CD4-positive, alpha-beta memory T cell (primary cell): ENCODE measurements at places on chromosomes 2 and 18.

GRCh38 chr18:65936678-65937077 lies 185.9 kb downstream of the CDH7 start:
- no peak for DNase-seq

- DNase-seq, result no peak
These were observed 749.2 kb upstream of the CRIM1 start for GRCh38 chr2:35606394-35606793.

DNA sequence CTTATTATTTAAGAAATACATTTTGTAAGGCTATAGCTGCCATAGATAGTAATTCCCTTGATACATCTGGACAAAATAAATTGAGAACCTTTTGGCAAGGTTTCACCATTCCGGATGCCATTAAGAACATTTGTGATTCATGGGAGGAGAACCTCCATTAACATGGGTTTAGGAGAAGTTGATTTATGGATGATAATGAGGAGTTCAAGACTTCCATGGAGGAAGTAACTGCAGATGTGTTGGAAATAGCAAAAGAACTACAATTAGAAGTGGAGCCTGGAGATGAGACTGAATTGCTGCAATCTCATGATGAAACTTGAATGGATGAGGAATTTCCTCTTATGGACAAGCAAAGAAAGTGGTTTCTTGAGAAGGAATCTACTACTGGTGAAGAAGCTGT lies 17.3 kb downstream of the PHLPP1 start:
- DNase-seq, result no peak

- DNase-seq, result no peak
These were observed 6.1 kb downstream of the FIGN start for GRCh38 chr2:163729636-163730273.

DNA sequence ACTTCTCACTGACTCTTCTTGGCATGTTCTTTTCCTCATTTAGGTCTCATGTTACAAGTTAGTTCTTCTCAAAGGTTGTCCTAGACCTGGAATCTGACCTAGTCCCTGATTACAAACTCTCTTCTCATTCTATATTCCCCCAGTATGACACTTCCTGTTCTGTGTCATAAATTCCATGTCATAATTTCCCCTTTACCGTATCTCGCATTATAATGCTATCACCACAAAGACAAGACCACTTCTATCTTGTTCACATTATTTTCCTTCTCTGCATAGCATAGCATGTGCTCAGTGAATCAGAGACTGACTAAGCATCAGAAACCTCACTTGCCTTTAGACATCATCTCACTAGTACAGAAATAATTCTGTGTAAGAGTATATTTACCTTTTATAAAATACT lies 63.6 kb upstream of the CAVIN2 start:
- no peak for DNase-seq

- DNase-seq, result no peak
These were observed 30.9 kb upstream of the EGR4 start for GRCh38 chr2:73324126-73324725.

DNA sequence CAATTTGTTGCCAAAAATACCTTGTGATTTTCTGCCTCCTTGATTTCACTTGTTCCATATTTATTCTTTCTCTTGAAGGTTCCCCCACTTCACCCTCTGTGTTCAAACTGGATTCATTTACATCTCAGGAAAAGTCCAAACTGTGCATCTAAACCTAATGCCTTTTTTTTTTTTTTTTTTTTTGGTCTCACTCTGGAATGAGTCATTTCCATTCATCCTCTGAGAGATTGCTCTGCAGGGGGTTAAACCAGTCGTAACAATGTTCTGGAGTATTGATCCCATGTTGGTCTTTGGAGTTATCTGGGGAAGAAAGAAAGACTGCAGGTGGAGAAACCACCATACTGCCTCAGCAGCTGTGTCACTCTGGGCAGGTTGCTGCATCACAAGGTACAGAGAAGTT lies 119.7 kb downstream of the TACR1 start:
- no peak for DNase-seq

DNA sequence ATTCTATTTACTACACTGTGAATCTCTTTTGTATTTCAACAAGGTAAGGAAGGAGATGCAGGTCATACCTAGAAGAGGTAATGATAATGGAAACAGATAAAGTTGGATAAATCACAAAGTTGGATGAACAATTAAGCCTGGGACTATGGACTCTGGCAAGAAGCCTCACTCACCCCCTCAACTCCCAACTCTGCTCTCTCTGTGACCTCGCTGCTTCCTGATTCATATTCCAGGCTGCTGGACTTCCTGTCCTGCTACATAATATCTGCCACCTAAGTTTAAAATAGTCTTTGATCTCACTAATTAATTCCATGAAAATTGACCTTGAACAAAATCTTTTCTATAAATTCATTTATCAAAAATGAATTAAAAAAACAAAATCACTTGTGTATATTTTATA lies 215.3 kb downstream of the CALCRL start:
- no peak for DNase-seq

DNA sequence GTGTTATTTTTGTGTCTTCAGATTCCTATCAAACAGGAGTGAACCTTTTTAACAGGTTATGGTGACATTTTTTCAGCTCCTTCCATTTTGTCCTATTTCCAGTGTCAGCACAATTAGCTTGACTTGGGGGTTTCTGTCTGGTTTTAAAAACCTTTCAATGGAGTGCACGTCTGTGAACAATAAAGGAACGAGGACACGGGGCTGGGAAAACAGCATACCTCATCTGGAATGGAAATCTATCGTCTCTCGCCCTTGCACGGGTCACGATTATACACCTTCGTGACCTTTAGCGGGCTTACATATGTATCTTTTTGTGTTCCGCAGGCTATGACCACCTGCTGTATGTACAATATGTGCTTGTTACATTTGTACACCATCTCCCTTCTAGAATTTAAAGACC lies 2.3 kb upstream of the ZNF532 start:
- no peak for DNase-seq

DNA sequence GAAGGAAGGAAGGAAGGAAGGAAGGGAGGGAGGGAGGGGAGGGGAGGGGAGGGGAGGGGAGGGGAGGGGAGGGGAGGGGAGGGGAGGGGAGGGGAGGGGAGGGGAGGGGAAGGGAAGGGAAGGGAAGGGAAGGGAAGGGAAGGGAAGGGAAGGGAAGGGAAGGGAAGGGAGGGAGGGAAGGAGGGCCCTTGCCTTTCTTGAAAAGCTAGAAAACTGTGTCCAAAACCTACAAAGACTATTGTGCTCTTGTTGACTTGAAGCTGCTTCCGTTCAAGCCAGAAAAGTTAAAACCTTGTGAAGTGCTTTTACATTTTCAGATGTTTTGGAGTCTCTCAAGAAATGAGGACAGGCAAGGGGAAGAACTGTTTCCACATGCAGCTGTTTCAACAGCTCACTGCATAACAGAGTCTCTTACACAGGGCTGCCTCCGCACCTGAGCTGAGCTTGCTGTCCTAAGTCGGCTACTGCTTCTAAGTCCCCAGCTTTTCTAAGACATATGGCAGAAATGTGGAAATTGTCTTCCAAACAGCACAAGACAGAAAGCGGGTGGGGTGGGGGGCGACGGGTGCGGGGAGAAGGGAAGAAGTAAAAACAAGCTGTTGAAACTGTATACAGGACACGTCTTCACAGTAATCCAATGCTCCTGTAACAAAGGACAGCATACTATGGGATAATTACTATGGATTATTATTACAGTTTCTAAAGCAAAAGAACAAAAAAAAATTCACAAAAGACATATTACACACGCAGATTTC lies 46.1 kb downstream of the BCL11A start:
- no peak for DNase-seq

- DNase-seq, result no peak
These were observed 129.0 kb upstream of the FOSL2 start for GRCh38 chr2:28263690-28264089.

- no peak for DNase-seq
These were observed 30.9 kb downstream of the USP14 start for GRCh38 chr18:189254-189653.

DNA sequence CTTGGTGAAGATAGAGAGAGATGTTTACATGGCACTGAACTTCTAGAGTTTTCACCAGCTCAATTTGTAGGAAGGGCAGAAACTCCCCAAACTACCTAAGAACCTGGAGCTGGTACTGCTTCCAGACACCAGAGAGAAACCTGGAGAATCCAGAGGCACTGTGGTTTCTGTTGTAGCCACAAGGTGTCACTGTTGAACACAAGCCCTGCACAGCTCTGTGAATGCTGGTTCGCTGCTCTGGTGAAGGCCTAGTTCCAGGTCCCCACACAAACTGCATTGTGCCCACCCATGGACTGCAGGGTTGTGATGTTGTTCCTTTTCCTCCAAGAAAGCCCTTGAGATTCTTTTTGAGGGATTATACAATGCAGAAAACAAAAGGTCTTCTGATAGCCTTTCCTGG lies 150.5 kb upstream of the HS6ST1 start:
- DNase-seq, result no peak

GRCh38 chr18:77248873-77249568 lies 627 bp upstream of the GALR1 start:
- no peak for DNase-seq

DNA sequence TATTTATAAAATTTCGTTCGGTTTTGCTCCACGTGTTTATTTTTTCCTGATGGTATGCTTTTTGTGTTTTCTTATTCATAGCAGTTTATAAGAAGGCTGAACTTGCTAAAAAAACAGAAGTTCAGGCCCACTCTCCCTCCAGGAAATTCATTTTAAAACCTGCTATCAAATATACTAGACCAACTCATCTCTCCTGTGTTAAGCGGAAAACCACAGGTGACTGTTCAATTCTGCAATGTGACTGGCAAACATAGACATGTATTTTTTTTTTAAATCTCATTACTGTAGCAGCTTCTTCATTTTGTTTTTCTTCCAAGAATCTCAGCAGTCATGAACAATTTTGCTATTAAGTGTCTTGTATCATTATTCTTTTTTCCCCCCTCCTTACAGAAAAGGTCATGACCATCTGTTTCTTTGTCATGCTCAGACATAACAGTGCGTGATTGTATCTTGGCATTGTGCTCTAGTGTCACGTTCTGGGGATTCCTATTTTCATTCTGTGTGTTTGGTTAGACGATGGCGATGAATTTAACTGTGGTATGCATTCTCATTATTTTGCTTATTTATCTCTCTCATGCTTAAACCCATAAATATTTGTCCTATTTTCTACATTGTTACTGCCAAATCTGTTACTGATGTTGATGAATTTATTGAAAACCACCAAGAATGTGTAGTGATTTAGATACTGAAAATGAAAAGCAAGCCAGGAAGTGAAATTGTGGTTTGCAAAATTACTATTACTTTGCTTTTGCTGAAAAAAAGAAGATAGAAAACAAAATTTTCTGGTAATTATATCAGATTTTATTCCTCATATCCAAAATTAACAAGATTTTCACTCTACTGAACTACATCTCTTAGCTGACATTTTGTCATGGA lies 74.6 kb upstream of the UNC80 start:
- DNase-seq, result no peak

DNA sequence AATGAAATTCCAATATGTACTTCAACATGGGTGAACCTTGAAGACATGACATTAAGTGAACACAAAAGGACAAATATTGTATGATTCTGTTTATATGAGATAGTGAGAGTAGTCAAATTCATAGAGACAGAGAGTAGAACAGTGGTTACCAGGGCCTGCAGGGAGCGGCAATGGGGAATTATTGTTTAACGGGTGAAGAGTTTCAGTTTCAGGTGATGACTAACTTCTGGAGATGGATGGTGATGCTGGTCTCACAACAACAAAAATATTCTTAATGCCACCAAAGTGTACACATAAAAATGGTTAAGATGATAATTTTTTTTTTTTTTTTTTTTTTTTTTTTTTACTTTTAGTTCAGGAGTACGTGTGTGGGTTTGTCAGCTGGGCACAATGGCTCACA lies 109.4 kb upstream of the TMEM200C start:
- no peak for DNase-seq

DNA sequence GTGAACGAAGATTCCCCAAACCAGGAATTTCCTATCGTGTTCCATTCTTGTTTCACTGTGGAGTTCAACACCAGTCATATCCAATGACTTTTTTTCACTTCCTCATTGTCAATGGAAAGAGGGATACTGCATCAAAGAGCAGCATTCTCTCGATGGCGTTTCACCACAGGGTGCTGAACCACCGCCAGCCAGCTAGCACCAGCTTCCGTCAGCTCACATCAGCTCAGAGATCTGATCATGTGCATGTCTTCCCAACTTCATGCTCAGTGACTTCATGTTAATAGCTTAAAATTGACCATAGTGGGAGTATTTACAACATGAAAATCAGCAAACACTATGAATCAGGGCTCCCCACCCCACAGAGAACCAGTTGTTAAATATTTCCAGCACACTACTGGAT lies 359.9 kb downstream of the TNS1 start:
- DNase-seq, result no peak

GRCh38 chr2:138910427-138910826 lies 130.2 kb upstream of the NXPH2 start:
- DNase-seq, result no peak

GRCh38 chr2:135850892-135851668 lies 14.1 kb upstream of the LCT start:
- no peak for DNase-seq

GRCh38 chr2:240126731-240127130 lies 9.4 kb downstream of the COPS9 start:
- DNase-seq, result no peak

DNA sequence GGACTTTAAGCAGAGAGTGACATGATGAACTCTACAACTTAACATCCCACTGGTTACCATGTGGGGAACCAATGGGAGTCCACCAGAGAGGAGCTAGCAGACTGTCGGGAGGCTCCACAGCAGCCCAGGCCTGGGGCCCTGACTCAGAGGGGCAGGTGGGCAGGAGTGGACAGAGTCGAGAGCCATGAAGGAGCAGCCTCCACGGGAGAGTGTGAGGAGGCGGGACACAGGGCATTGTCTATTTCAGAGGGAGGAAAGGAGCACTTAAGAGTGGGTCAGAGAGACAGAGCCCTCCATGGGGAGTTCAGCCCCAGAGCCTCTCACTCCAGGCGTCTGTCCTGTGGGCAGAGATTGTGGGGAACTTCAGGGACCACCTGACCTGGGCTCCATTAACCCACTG lies 118.7 kb downstream of the CYP26B1 start:
- DNase-seq, result no peak

DNA sequence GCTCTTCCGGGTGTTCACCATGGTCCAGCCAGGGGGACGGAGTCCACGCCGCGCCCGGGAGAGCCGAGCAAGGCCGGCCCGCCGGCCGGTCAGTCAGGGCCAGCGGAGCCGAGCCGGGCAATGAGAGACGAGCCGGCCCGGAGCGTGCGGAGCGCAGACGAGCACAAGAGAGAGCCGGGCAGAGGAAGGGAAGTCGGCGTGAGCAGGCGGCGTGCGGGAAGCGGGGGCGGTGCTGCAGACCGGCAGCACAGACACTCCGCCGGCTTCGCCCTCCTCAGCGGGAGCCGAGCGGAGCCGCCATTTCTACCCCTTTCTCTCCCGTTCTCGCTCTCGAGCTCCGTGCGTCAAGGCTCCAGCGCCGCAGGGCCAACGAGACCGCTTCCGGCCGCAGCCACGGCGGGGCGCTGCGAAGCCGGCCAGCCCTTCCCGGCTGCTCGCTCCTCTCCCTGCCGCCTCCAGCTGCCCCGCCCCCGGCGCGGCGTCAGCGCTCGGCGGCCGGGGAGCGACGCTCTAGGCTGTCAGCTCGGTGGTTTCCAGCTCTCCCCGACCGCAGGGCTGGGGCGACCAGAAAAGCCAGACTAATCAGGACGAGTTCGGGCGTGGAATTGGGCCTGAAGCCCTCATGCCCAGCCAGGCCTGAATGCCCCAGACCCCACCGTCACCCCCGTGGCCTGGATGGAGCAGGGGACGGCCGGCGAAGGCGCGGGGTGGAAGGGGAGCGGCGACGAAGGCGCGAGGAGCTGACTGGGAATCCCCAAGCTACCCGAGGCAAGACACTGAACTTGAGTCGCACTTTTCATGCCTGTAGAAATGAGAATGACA lies at the start of gene ATAD2B:
Gene ATAD2B (minus strand): TSS at position 374 of the 822 bp plus-strand sequence. CDS start 353 bp downstream, at position 21.
- peak; percentile 97 for DNase-seq

- DNase-seq, result no peak
These were observed 1479.8 kb upstream of the ACVR2A start for GRCh38 chr2:146365041-146365440.
